ENCODE measurements at places on chromosomes 6 and 20.

DNA sequence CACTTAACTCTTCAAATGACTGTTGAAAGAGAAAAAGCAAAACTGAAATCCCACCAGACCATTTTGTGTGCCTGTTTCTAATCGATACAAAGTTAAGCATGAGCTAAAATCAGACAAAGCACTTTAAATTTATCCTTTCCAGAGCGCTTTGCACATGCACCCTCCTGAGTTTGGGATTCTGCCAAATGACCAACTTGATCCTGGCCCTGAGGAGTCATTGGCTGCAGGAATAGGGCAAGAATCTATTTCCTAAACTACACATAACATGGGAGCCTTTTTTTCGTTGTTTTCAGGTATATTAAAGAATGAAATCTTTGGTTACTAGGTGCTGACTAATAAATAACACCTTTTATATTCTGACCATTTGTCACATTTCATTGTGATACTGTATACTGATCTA, 23.8 kb upstream of the MTHFD1L start:
- DNase-seq: no peak

DNA sequence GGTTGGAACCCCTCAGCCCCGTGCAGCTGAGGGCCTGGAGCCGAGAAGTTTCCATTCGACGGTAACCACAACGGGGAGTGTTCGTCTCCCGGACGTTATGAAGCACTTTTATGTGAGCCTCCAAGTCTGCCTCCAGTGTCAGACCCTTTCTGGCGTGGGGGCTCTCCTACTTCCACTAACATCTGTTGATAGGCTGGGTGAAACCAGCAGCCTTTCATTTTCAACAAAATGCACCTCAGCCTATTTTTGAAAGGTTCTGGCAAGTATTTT, 257.4 kb downstream of the THBS2 start:
- no peak for DNase-seq

DNA sequence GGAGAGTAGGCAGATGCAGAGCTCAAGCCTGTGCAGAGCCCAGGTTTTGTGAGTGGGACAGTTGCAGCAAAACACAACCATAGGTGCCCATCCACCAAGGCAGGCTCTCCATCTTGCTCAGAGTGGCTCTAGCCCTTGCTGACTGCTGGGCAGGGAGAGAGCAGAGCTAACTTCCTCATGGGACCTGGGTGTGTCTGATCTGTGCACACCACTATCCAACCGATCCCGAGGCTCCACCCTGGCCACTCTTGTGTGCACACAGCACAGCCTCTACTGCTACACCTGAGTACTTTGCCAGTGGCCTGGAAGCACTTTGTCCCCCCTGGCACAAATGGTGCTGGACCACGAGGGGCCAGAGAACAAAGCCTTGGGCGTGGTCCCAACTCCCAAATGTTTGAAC, 7.9 kb upstream of the DEFB125 start:
- no peak for DNase-seq

DNA sequence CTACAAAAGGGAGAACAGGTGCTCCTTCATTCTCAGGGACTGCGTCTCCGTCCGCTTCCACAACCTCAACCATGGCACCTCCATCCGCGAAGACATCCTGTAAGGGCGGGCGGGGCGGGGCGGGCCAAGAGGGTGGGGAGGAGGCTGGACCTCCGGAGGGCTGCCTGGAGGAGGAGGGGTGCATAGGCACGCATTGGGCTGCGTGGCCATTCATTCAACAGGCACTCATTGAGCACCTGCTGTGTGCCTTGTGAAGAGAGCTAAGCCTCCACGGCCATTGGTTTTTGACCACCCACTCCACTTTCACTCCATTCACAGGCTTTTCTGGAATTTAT, 435 bp downstream of the ZSWIM3 start:
- no peak for DNase-seq

GRCh38 chr6:44321210-44321609, 8.1 kb upstream of the AARS2 start:
- DNase-seq: no peak

DNA sequence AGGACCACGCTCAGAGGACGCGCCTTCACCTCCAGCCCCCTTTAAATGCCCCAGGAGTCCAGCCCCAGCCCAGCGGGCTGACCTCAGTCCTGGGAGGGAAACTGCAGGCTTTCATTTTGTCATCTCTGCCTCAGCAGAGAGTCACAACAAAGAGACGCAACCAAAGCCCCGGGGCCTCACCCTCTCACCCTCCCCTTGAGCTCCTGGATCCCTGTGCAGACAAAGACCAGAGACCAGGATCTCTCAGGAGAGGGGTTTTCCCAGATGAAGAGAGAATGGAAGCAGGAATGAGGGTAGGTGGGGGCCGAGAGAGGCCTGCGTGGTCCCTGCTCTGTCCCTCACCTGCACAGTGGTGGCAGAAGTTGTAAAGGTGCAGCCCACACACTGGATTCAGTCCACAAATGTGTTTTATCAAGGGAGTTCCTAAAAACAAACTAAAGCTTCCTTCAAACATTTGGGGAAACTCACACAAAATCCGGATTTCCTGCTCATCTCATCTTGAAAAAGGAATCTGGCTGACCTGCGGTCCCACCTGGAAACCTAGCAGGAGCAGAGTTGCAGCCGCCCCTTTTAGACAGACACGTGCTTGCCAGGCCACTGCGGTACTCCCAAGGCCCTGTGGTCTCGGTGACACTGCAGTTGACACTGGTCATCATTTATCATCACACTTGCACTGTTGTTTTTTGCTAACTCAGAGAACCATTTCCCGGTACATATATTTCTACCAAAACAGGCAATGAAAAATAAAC, 27.1 kb downstream of the PTGIS start:
- DNase-seq: no peak

Measured in NCI-H2171 treated with DMSO at 0.1 percent for 48 hours (cell line).